ENCODE measurements at places on chromosomes 4 and X.
A peak's percentile ranks its signal among the peaks of the same experiment; 100 is the strongest.

- DNase-seq: no peak
These were observed 20.5 kb downstream of the ARSJ start for GRCh38 chr4:113958766-113959538.

DNA sequence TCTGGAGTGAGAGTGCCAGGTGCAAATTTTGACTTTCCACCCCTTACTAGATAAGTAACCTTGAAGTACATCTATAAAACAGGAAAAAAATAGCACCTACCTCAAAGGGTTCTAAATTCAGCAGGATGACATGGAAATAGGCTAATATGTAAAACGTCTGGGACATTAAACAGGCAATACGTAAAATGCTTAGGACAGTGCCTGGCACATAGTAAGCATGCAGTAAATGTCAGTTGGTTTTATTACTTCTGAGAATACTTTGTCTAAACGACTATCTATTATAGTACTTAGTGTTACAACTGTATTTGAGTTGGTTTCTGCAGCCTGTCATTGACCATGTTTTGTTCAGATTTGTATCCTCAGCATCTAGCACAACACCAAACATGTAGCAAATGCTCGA lies 70.8 kb downstream of the ARX start:
- no peak for DNase-seq

DNA sequence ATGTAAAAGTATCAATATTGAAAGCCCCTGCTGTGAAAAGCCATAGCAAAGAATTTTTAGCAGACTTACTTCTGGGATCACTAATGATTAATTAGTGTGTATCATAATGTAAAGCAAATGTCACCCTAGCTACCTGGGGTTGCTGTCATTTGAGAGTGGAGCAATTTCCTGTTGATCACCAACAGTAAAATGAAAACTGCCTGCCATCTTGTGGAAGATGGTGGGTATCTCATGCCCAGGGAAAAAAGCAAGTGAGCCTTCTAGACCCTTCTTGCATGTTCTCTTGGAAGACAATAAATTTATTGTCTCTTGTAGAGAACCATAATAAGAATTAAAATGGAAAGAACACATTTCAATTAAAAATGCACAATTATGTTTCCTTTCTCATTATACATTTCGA lies 360.2 kb downstream of the ZIC3 start:
- peak; percentile 3 for DNase-seq

- no peak for DNase-seq
These were observed 988.4 kb upstream of the TENM3 start for GRCh38 chr4:181254771-181255170.

- no peak for DNase-seq
These were observed 1.3 kb downstream of the CAMK2D start for GRCh38 chr4:113760094-113760794.

DNA sequence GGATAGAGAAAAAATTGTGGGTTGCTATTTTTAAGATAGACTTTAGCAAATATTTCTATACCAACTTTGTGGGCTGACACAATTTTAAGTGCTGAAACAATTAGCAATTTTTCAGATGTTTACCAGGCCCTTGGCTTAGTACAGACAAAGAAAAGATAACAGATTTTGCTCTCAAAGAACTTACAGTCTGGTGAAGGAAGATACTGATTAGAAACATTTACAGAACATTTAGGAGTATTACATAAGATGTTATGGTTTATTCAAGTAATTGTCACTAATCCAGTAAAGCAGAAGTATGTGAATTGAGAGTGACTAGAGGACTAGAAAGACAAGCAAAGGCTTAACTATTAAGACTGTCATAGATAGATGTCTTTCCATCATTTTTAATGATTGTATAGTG lies 35.3 kb upstream of the NDUFC1 start:
- DNase-seq: no peak

DNA sequence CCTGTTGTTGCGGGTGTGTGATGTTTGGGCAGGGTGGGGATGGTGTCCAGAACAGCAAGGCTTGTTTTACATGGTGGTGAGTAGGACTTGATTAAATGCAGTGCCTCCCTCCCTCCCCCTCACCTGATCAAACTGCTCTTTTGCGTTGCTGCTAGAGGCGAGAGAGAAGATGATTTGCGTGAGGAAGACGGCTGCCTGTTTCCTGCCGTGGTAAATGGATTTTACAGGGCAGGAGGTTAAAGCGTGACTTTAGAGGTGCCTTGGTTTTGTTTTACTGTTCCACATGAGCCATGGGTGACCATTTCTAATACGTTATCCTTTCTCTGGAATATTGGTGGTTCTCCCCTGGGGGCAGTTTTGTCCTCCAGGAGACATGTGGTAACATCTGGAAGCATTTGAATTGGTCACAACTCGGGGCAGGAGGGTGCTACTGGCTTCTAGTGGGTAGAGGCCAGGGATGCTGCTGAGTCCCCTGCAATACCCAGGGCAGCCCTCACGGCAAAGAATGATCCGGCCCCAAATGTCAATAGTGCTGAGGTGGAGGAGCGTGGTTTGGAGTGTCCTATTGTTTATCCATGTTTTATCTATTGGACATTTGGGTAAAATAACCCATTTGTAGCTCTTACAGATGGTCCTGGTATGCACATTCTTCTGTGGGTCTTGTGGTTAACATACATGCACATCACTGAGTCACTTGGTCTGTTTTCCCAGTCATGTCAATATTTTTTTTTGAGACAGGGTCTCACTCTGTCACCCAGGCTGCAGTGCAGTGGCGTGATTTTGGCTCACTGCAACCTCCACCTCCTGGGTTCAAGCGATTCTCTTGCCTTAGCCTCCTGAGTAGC lies 73.7 kb downstream of the SHROOM2 start:
- DNase-seq: no peak

DNA sequence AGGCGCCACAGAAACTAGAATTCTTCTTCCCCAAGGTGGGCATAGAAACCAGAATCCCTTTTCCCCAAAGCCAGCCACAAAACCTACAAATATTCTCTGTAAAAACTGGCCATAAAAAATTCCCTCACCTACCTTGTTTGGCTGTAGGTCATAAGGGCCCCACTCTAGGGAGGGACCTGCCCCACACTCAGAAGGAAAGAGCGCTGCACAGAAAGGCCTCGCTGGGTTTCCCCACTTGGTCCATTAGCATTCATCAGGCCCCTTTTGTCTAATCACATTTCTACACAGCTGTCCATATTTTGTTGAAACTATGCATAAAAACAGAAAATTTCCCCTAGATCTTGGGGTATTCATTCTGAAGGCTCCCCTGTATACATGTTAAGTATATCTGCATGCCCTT lies 54.1 kb downstream of the PHKA2 start:
- no peak for DNase-seq

DNA sequence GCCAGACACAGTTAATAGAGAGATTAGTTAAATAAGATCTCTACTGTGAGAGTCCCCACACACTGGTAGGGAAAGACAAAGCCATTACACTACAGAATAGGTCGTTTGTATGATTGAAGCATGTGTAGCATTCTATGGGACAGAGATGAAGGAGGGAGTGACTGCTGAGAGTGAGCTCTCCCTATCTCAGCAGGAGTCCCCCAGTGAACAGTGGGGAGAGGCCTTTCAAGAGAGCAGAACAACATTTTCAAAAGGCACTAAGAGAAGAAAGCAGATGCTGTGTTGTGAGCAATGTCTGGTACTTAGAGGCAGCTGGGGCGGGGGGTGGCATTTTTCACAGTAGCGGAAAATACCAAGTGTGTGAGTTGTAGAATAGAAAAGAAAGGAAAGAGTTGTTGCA lies 413.6 kb downstream of the AFF2 start:
- DNase-seq: no peak

DNA sequence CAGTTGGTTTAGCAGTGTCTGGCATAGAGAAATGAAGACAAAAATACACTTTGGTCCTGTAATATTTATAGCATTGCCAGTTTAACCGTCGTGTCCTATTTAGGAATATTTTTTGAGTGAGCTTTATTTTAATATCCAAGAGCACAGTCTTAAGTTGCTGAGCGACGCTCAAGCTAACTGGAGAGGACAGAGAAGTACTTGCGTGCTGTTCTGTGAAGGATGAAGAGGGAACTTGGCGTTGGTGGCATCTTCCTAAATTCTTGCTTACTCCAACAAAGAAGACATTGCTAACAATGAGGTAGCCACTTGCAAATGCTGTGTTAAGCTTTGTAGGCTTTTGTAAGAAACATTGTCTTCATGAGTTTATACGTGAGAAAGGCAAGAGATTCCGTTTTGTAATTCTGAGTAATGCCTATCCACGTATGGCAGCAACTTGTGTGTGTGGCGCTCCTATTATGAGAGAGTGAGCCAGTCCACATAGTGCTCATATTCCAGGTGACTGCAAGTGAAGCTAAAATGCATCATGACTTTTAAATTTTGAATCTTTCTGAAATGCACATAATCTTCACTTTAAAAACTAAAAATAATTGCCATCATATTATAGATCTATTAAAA lies 50.6 kb downstream of the SYNPO2 start:
- no peak for DNase-seq

GRCh38 chrX:135740681-135741149 lies 27.3 kb downstream of the CT45A1 start:
- DNase-seq: peak; percentile 46

DNA sequence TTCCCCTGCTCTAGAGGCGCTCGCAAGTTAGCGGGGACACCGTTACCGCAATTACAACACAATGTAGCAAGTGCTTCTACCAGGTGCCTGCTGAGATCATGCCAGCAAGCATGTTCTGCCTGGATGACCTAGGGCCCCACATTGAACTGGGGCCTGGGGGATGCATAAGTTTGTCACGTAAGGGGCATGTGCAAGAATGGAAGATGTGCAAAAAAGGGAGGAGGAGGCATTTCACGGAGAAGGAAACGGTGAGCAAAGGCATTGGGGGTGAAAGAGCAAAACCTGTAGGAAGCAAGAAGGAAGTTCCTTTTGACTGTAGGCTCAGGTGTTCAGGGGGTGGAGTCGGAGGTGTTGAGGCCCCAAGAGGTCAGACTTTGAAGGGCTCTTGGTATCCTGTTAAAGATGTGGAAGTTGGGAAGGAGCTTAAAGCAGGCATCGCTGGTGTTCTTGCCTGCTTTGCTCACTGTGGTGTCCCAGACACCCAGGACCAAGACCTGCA lies 602 bp upstream of the SCARB2 start:
- DNase-seq: no peak

- peak; percentile 45 for DNase-seq
These were observed 126.6 kb downstream of the ASB9 start for GRCh38 chrX:15143050-15143824.

DNA sequence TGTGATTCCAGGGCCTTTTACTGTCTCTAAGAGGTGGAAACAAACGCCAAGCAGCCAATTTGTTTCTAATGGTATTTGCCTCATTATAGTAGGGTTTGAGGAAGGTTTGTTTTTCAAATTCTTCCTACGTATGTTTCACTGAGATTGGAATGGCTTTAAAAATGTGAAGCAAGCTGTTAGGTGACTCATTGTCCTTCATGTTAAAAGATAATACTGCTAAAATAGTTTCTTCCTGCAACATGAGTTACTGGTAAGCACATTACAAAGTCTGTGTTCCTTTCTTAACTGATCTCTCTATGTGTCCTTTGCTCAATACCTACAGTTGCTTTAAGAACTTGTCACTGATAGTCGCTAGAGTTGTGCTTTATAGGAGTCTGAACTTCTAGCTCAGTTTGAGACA lies 1183.9 kb downstream of the RPA4 start:
- DNase-seq: no peak

DNA sequence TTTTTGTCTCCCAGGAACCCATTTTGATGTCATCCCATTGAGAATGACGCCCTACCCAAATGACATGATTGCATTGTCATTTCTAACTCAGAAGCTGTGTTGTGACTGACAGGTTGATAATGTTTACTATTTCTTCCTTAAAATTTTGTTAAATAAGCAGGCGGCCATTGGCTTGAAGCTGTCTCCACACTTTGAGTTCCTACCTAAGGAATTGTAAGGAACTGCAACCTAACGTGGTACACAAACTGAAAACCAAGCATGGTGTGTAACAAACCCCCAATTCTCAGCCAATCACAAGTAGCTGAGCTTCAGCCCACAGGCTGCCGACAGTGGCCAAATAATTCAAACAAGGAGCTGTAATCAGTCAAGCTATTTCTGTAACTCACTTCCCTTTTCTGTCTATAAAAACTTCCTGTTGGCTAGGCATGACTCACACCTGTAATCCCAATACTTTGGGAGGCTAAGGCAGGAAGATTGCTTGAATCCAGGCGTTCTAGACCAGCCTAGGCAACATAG lies 2.9 kb upstream of the MND1 start:
- DNase-seq: no peak

DNA sequence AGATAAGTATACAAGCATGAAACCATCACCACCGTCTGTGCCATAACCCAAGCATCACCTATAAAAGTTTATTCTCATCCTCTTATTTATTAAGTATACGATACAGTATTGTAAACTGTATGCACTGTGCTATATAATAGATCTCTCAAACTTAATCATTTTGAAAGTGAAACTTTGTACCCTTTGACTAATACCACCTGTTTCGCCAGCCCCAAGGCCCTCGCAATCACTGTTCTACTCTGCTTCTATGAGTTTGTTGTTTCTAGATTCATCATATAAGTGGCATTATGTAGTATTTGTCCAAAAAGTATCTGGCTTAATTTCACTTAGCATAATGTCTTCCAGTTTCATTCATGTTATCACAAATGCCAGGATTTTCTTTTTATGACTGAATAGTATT lies 72.1 kb upstream of the DOCK11 start:
- no peak for DNase-seq

DNA sequence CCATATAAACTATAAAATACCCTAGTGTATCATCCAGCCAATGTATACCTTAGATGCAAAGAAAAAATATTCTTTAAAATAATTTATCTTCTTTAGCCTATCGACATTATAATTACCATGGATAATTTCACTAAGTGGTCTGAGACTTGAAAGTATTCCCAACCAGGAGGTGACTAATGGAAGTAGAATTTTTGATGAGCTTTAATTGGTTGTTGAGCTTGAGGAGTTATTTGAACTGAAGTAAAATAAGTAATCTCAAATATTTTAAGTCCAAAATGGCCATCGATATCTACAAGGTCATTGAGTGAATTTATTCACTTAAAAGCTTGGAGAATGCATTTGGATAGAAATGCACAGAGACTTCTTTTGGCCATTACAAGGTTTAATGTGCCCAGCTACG lies 436.2 kb downstream of the TLL1 start:
- DNase-seq: no peak

Data from SK-N-SH (cell line).